ENCODE measurements at places on chromosomes 3 and 15.

- DNase-seq = no peak
Measured at GRCh38 chr3:149299938-149300801, 33.3 kb downstream of the TM4SF18 start.

- DNase-seq = no peak
Measured at GRCh38 chr3:136788154-136788553, 30.8 kb upstream of the SLC35G2 start.

- DNase-seq = no peak
Measured at GRCh38 chr3:22284559-22284958, 533.5 kb upstream of the ZNF385D start.

GRCh38 chr15:61480863-61481262 lies 251.8 kb upstream of the RORA start:
- no peak for DNase-seq

GRCh38 chr3:10510086-10510742 lies 4.8 kb upstream of the ATP2B2 start:
- no peak for DNase-seq

- DNase-seq = no peak
Measured at GRCh38 chr3:112351823-112352222, 18.9 kb downstream of the CD200 start.

DNA sequence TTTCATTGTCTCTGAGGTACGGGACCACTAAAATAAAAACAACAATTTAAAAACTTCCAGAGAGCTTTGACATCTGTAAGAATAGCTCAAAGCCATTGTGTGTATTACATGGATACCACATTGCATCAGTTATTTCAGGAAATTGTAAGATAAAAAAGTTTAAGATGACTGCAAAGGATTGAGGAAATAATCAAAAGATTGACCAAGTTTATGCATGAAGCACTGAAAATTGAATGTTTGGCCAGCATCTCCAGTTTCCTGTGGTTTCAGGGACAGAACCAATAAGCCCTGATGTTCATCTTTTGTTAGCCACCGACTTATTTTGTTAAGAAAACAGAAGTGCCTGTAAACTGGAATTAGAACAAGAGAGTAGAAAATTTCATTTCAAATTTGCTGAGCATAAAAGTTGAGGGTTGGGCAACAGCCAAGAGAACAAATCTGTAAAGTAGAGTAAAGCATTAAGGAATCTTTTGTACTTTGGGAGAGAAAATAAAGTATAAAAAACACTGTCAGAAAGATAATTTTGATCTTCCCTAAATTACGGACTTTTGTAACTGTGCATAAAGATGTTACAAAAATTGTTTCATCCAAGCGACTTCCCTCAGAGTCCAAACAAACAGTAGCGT lies 211.5 kb upstream of the P2RY1 start:
- no peak for DNase-seq

- no peak for DNase-seq
Measured at GRCh38 chr3:132196113-132196512, 121.1 kb upstream of the ACP3 start.

DNA sequence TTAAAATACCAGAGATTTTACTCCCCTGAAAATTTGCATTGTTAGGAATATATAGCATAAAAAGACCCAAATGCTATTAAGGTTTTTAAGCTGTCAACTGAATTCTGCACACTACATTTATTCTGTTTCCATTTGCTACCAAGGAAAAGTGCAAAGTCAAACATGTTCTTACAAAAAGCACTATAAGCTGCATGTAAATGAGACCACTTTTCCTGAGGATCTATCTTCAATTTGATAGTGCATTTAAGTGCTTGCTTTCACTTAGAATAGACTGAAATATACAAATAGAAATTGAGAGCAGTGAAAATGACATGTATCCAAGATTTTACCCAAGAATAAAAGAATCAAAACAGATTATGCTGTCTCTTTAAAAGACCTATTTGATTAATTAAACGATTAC lies 1216.2 kb downstream of the ROBO2 start:
- no peak for DNase-seq

GRCh38 chr3:124402791-124403190 lies 327.5 kb upstream of the UMPS start:
- no peak for DNase-seq

DNA sequence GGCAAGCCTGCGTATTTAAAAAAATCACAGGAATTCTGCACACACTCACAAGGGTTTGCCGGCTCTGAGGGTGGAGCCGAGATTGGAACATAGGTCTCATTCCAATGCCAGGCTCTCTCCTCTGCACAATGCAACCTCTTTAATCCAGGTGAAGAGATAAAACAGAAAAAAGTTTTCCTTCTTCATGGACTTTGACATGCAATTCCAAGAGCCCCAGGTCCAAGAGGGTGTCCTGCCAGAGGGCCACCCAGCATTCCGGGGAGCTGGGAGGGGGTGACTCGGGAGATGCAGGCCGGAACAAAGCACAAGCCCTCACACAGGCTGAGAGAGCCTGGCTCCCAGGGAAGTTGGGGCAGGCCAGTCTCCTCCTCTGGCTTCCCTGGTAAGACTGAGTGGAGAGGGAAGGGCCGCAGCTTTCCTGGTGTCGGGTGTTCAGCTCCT lies 6.7 kb upstream of the SLC12A8 start:
- no peak for DNase-seq

GRCh38 chr15:60970246-60971170 lies 258.6 kb downstream of the RORA start:
- no peak for DNase-seq

DNA sequence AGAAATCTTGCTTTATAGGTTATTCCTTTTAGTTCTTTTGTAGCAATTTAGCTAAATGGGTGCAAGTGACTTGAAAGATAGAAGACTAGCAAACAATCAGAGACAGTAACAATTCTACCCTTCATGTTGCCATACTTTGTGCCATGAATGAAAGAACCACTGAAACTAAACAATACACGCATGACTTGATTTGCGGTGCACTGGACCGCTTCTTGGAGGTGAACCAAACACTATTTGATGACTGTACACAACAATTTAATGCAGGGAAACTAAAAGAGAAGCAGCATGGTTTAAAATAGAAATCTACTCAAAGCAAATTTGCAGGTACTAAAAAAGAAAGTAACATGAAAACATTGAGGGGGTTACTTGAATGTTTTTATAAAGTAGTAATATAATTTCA lies 331.0 kb upstream of the RARB start:
- DNase-seq = no peak

DNA sequence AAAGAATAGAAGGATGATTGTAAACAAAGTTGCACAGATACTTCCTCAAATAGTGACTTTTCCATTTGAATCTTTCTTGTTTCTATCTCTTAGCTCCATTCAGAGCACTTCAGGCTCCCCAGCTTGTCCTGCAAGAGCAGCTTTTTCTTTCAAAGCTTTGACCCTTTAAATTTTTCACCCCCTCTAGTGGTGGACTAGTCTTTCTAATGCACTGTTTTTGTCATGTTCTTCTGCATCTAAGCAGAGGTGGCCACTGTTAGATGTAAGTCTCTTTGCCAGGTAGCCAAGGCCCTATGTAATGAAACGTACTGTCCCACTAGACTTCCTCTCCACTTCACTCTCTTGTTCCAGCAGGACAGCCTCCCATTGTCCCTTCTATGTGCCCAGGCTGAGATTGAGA lies 74.0 kb upstream of the MANF start:
- DNase-seq = no peak

GRCh38 chr15:71080166-71080565 lies 35.1 kb upstream of the THSD4 start:
- DNase-seq = no peak

GRCh38 chr15:27608248-27608647 lies 490.9 kb downstream of the OCA2 start:
- DNase-seq = no peak

DNA sequence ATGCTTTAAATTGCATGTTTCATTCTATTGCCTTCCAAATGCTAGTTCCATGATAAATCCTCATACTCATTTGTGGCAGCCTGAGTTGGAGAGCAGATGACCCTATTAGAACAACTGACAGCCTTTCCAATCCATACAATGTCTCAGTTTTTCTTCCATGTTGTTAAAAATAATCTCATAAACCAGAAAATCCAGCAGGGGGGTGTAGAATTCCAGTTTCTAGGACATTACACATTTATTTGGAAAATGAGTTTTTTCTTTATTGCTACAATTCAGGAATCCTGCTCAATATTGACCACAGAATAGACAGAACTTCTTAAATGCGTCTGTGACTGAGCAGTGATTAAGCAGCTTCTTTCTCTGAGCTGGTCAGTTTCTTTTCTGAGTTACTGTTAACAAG lies 174.2 kb upstream of the ATP10A start:
- no peak for DNase-seq

- DNase-seq = no peak
Measured at GRCh38 chr3:112815981-112816380, 30.7 kb downstream of the CD200R1L start.

- DNase-seq = no peak
Measured at GRCh38 chr3:106227068-106227467, 358.3 kb upstream of the CBLB start.

DNA sequence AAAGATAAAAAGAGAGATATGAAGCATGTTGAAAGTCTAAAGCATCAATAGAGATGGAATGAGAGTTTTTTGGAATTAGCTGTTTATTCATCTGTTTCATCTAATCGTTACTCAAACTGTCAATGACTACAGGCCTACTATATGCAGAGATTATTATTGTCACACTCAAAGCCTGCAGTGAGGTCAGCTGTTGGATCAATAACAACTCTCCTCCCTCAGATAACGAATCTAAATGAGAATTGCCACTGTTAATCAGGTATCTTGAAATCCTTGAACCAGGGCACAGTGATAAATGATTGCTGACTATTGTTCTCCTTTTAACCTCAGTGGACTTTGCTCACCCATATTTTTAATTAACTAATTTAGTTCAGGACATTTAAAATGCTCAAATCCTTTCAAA lies 192.3 kb upstream of the SGO1 start:
- no peak for DNase-seq

GRCh38 chr3:189311521-189311920 lies 139.8 kb downstream of the TPRG1 start:
- no peak for DNase-seq

DNA sequence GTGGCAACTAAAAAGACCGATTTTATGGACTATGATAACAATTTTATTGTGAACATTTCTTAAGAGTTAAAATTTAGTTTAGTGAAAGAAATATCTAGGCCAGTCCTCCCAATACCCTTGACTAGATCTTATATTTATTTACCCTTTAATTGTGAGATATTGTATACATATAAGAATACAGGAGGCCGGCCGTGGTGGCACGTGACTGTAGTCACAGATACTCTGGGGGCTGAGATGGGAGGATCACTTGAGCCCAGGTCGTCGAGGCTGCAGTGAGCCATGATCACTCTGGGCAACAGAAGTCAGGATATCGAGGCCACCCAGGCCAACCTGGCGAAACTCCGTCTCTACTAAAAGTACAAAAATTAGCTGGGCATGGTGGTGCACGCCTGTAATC lies 756 bp upstream of the RMDN3 start:
- DNase-seq = no peak

DNA sequence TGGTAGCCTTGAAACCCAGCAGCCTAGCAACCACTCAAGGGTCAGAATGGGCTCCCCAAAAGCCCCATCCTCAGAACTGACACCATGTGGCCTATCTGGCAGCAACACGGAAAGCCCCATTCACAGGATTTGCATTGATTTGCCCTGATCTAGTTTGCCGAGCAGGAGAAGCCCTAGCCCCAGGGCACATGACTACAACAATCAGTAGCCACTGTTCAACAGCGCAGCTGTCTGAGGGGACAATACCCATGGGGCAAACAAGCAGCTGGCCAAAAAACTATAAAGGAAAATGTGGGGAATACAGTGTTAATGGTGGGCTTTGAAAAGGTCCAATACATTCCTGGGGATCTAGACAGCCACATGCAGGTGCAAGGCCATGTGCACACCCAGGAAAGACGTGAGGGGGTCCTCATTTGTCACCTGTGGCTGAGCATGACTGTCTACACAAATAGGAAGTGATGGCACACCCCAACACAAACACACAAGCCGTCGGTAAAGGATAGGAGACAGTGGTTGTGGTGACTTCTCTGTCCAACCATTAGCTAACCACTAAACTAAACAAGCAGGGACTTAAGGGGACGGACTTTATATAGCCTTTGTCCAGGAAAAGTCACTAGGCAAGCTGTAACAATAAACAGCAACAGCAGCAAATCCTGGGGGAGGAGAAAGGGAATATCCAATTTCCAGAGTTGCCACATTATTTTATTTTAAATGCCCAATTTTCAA lies 113.7 kb downstream of the LRIG1 start:
- DNase-seq = no peak

- no peak for DNase-seq
Measured at GRCh38 chr3:197811343-197811742, 20.3 kb downstream of the LRCH3 start.

GRCh38 chr15:49242820-49243219 lies 72.8 kb downstream of the GALK2 start:
- no peak for DNase-seq

DNA sequence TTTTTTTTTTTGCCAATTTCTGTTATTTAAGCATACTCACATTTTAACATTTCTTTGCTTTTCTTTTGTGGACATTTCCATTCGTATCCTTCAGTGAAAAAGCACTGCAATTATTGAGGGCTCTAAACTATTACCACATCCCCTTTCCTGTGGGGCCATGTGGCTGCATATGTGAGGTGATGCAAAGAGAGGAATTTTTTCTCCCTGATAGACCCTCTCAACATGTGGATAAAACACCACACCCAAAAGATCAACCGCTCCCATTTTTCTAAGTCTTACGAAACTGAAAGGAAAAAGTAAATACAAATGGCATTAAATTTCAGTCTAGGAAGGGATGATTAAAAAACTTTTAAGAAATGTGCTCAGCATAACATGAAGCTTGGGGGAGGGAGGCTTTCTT lies 68.8 kb downstream of the DNAJC13 start:
- DNase-seq = no peak

GRCh38 chr3:16171825-16172224 lies 2.7 kb upstream of the GALNT15 start:
- no peak for DNase-seq

GRCh38 chr3:11002371-11002807 lies 9.8 kb downstream of the SLC6A1 start:
- DNase-seq = no peak

GRCh38 chr3:30742796-30743619 lies 136.6 kb downstream of the TGFBR2 start:
- no peak for DNase-seq

DNA sequence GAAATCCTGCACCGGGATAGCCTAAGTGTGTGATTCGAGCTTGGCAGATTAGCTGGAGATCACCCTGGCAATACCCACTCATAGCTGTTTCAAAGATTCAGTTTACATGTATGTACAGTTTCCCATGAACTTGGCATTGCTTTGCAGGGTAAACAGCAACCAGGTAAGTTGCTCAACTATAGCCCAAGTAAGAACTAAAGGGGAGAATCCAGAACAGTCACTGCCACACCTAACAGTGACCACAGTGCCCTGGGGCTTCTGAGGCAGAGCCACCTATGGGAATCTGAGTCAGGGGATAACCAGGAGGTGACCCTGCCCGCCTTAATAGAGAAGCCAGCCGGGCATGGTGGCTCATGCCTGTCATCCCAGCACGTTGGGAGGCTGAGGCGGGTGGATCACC lies 15.9 kb downstream of the CDAN1 start:
- no peak for DNase-seq

GRCh38 chr3:45666757-45667431 lies 22.3 kb upstream of the SACM1L start:
- DNase-seq = no peak

GRCh38 chr3:127761441-127761801 lies 60.9 kb downstream of the MGLL start:
- DNase-seq = no peak

GRCh38 chr3:179189759-179190158 lies 41.6 kb downstream of the PIK3CA start:
- no peak for DNase-seq

- no peak for DNase-seq
Measured at GRCh38 chr3:99731499-99731898, 86.2 kb upstream of the CMSS1 start.

GRCh38 chr15:31470756-31471155 lies 144.1 kb downstream of the KLF13 start:
- no peak for DNase-seq

All from stimulated activated CD4-positive, alpha-beta T cell treated with anti-CD3 and anti-CD28 coated beads, TNF-alpha, amount 100 ng/mL, for 24 hours (primary cell).